NCI-H446 treated with DMSO at 0.1 percent for 48 hours (cell line): ENCODE measurements at places on chromosomes 7 and 10.

GRCh38 chr7:133059263-133059662, 22.6 kb downstream of the CHCHD3 start:
- DNase-seq, result no peak

DNA sequence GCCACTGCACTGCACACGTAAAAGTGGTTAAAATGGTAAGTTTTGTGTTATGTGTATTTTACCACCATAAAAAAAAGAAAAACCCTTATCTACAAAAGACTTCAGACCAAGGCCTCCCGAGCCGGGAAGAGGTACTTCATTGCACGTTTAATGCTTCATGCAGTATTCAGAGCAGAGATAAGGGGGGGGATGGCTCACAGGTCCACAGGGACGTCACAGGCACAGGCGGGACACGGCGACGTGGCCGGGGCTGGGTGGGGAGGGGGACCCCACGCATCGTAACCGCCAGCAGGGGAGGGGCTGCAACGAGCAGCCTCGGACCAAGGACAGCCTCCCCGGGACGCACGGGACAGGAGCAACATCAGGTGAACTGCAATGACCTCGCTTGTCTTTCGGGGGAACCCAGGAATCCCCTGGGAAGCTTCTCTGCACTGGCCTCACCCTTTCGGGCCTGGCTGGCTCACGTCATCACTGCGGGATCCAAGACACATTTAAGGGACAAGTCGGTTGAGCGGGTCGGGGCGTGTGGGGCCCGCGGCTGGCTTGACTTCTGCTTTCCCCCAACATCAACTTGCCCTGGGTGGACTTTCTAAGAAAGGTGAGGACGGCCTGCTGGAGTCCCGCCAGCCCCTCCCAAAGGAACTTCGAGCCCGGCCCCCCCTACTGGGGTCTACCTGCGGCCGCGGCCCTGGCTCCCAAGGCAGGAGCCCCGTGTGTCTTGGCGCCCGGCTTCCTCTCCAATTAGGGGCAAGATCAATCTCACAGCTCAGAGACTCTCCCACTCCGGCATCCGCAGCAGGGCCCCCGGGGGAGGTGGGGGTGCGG, 29.6 kb upstream of the PDGFA start:
- no peak for DNase-seq

DNA sequence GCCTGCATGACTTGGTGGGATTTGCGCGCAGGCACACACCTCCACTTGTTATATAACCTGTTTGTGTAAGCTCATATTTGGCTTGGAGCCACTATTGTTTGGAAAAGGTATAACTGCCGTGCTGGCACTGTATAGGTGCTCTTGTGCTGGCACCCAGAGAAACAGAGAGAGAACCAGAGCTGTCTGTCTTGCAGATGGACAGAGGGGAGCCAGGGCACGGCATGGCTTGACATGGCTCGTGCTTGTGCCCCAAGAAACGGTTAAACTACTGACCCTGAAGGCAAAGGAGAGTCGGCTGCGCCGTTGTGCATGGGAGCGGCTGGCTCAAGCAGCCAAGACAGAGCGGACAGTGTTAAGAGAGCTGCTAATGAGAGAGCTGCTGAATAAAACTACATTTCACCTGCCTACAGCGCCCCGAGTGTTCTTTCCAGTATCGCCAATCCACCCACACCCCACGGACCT, 23.2 kb downstream of the RAPGEF5 start:
- no peak for DNase-seq

GRCh38 chr10:96991313-96991841, 159.3 kb downstream of the LCOR start:
- no peak for DNase-seq

GRCh38 chr7:106045139-106045538, 67.0 kb downstream of the SYPL1 start:
- DNase-seq, result no peak

DNA sequence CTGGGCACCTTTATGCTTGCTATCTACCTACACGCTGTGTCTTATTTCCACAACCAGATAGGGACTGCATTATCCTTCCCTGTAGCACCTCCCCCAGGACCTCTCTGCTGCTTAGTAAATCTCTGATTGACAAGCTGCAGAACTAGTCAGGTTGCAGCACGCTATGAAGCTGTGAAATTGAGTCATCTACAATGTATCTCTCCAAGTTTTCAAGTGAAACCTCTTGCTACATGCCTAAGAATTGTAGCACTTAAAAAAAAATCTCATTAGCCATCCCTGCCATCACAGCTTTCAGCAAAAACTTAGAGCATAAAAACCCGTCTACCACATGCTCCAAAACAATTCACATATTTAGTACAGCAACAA, 69.7 kb upstream of the FGFR2 start:
- no peak for DNase-seq

DNA sequence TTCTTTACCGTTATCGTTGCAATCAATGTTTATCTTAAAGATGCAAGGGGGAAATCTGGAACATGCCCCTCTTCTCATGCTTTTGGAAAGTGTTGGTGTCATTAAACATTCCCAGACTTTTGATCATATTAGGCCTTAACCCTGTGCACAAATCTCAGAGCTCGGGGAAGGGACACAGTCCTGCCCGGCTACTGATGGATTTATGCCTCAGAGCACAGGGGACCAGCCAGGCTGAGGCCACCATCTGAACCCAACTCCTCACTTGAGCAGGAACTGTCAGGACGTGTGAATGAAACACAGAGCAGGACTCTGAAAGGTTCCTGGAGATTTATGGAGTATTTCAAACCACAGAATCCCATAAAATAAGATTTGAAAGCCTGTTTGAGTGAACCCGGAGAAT, 132.0 kb upstream of the CXCL12 start:
- DNase-seq, result no peak

DNA sequence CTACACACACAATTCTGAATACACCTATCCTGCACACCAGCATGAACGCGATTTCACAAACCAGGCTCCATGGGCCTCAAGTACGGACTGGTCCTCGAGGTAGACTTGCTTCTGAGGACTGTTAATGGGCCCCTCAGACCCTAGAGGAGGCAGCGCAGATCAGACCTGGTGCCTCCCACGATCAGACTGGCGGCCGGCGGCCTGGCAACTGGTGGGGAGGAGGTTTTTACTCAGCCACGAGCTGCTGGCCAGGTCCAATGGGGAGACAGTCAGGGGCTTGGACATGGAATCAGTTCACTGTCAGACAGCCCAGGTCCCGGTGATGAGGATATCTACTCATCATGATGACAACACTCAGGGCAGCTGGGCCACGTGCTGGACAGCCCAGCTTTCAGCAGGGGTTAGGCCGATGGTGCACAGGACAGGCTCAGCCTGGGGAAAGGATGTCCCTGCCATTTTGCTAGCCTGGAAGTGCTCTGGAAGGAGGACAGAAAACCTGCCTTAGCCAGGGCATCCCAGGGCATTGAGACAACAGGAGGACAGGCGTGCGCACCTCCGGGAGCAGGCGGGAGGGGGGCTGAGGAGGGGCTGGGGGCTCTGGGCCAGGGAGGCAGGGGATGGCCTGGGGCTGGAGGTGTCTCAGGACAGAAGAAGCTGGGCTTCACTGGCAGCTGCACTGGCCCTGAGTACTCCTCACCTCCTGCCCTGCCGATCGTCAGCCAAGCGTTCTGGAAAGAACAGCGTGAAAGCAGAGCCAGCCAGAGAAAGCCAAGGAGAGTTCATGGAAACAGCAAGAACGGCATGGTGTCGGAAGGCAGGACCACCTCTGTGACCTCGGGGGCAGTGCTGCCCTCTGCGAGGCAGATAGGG, 48.0 kb upstream of the RASGEF1A start:
- no peak for DNase-seq

GRCh38 chr7:859359-860030, 16.9 kb upstream of the GET4 start:
- no peak for DNase-seq

- no peak for DNase-seq
Measured at GRCh38 chr10:123428391-123428790, 237.8 kb upstream of the GPR26 start.

DNA sequence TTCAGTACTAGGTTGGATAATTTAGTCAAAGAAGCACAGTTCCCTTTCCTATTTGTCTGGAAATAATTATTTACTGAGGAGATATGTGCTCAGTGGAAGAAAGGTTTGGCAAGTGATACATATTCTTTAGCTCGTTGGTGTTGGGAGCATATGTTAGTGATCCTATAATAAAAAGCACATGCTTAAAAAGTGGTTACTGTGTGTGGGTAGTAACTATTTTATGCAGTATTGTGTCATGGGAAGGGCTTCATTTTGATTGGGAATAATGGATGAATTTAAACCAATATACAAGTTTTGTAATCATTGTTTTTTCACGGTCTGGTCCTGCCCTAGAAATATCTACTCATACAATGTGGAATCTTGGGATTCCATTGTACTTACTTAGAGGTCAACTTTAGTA, 188.7 kb upstream of the PPP1R3A start:
- no peak for DNase-seq

- DNase-seq, result no peak
Measured at GRCh38 chr7:46969303-46970130, 612.4 kb downstream of the TNS3 start.

DNA sequence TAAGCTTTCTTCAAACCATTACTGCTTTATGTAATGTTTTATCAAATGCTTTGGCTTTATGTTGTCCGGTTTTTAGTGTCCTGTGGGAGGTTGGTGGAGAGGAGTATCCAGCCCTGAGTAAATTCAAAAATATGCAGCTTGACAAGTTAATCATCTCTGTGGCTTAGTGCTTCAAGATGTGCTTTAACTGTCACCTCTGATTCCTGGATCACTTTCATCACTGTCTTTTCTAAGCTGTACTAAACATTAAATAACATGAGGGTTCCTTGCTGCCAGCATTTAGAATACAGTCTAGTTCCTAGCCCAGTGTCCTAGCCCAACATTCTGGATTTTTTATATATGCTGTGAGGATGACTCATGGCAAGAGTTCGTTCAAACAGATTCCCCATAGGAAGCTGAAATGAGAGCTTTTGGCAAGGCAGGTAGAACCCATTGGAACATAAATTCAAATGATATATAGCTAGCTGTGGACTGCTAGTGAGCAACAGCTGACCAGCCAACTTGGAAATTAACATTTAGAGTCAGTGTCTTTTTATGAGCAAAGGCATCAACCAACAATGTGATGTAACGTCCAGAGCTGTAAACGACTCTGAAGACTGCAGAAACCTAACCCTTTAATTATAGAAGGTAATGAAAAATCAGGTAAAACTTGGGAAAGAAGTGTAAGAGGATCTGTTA, 80.6 kb upstream of the OIT3 start:
- DNase-seq, result peak; percentile 0

GRCh38 chr7:23759671-23760391, 49.8 kb downstream of the STK31 start:
- DNase-seq, result no peak

DNA sequence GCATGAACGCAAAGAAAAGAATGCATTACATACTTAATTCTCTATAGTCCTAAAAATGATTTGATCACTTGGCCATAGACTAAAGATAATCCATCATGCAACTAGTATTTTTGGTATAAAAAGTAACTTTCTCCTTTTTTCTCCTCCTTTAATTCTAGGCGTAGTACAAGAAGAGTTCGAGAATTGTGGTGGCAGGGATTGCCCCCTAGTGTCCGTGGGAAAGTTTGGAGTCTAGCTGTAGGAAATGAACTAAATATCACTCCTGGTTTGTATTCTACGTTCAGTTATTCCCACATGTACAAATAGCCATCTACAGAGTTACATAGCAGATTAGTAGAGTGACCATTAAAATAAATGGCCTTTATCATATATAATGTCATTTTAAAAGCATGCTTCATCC, 45.5 kb upstream of the HELLS start:
- peak; percentile 0 for DNase-seq

- no peak for DNase-seq
Measured at GRCh38 chr10:13450069-13450468, 78.7 kb downstream of the BEND7 start.

DNA sequence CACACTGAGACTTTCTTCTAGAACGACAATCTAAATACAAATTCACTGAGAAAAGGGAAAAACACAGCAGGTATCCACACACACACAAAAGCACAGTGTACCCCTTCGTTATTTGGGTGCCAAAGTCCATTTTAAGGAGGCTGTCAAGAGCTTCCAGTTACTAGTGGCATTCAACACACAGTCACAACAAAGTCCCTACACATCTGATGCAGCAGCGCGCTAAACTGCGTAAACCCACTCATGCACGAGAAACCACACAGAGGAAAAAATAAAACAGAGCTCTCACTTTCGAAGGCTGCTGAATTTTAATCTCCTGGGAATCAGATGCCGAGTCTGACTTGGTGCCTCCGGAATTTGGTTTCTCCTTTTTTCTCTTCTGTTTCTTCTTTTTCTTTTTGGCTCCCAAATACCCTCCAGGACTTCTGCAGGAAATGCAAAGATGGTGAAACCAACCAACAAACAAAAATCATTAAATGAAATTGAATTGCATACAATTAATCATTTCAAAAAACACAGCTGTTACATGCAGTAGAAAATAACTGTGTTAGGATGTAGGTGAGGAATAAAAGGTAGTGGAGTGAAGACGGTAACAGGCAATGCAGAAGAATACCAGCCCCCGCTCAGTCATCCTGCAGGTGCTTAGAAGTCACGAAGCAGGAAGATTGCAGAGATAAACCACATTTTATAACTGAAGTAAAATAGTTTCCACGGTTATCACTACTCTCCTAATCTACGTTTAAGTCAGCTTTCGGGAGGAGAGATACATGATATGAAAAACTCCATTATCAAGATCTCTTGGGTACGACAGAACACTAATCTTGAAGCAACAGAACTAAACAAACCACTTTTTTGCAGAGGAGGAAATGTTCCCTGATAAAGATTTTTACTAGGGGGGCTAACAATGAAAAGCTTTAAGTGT, 27.1 kb downstream of the NMT2 start:
- DNase-seq, result peak; percentile 5

DNA sequence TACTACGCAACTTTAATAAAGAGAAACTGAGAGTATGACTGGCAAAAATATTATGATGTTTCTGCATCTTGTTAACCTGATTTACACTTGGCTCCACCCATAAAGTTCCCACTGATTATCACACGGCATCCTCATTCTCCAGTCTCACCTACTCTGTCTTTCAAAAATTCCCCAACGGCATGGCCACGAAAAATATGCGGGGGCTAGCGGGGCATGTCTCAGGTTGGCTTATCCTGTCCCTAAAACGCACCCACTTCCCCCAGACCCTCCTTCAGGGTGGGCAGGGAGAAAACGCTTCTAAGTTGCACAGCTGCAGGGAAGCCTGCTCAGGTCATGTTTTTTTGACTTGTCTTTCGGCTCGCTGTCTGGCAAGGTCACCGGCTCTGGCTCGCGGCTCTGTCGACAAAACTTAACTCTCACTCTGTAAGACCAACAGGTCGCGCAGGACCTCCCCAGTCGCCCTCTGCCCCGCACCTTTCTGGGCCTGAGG, 3.8 kb downstream of the CDK6 start:
- no peak for DNase-seq

DNA sequence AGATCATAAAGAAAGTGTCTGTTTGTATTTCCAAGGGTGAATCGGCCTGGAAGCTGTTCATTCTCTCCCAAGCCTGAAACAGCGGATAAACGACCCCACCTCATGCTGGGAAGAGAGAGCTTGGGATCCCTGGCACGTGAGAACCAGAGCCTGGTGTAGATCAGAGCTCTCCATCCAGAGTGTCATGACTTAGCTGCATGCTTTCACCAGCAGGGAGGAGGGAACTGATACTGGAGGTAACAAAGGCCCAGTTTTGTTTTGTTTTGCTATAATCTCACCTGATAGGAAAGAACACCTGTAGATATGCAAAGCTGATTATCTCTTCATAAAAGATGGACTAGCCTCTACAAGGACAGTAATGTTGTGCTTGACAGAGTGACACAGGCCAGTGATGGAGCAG, 236.6 kb downstream of the POM121L12 start:
- no peak for DNase-seq

GRCh38 chr7:38428041-38428440, 154.6 kb upstream of the TARP start:
- DNase-seq, result peak; percentile 91
